Activated gamma-delta T cell treated with Interleukin-2 at 50 U/mL for 16 hours (primary cell): ENCODE measurements at places on chromosomes 11 and 22.

DNA sequence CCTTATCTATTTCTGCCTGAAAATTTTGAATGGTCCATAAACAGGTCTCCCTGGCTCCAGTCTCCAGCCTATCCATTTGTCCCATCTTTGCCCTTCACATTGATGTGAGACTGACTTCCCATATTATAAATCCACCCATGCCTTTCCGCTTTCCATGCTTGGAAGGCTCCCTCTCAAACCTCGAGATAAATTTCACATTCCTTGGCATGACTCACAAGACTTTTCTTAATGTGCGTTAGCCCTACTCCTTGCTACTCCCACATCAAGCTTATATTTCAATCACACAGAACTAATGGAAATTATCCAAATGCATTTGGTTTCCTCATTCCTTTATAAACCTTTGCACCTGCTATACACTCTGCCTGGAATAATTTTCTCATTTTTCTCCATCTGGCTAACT is 163.7 kb upstream of the NTM start:
- DNase-seq, result no peak

DNA sequence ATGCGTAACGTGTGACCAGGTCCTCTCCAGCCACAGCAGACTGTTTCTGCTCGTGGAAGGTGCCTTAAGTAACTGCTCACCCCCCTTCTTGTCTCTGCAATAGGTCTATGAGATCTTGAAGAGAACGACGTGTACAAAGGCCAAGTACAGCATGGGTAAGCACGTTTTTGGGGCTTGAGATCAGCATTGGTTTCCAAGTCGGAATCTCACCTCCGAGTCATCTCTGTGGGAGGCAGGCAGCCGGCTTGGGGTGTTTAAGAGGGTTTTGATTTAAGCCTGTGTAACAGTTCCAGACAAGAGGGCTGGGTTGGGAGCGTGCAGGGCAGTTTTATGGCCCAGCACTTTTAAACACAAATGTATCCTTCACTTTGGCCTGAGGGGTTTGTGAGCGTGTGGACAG is 30.1 kb downstream of the ANO1 start:
- DNase-seq, result no peak

- no peak for DNase-seq
These were observed 530.6 kb downstream of the MN1 start for GRCh38 chr22:27270818-27271510.

DNA sequence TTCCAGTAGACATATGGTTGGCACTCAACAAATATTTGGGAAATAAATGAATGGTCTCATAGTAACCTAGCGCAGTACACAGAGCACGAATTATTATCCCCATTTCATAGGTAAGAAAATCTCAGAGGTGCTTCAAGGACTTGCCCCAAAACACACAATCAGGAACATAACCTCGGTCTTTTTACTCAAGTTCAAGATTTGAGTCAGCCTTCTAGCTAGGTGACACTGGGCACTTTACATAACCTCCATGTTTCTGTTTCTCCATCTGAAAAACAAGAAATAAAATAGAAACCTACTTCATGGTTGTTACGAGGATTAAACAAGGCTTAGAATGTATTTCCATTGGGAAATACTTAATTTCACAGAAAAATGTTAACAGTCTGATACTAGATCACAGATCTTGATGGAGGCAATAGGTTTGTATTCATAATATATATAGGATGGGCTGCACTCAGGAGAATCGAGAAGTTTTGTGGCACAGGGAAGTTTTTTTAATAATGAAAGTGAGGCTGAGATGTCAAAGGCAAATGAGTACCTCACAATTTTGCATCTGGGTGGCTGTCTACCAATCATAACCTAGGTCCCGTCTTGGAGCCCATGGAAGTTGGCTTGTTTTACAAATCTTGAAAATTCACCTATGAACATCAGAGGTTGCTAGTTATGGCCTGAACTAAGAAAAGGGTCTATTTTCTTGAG is 147.4 kb upstream of the ZC3H12C start:
- DNase-seq, result no peak

GRCh38 chr11:68798221-68798813 is 43.4 kb downstream of the CPT1A start:
- peak; percentile 41 for DNase-seq

- no peak for DNase-seq
These were observed at the start of gene SPI1 for GRCh38 chr11:47378010-47378835. Gene SPI1 (minus strand): TSS chr11:47378547. CDS start chr11:47378353, 194 bp downstream.

GRCh38 chr11:8102296-8102915 is 21.4 kb downstream of the TUB start:
- no peak for DNase-seq

DNA sequence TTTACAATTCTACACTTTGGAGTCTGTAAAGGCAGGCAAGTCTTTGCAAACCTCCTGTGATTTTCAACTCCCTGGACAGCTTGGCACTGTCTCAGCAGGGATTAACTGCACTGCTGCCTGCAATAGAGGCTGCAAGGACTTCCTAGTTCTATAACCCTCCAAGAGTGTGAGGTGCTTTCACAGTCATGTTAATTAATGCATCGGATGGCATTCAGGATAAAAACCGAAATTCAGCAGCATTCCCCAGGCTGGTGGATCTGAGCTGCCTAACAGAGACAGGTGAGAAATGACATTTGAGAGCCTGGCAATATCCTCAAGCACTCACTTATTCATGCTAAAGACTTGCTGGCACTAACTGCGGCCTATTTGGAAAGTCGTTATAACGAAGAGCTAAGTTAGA is 85.0 kb downstream of the LARGE1 start:
- DNase-seq, result no peak

- no peak for DNase-seq
These were observed 15.0 kb downstream of the ANO1 start for GRCh38 chr11:70092959-70093715.

DNA sequence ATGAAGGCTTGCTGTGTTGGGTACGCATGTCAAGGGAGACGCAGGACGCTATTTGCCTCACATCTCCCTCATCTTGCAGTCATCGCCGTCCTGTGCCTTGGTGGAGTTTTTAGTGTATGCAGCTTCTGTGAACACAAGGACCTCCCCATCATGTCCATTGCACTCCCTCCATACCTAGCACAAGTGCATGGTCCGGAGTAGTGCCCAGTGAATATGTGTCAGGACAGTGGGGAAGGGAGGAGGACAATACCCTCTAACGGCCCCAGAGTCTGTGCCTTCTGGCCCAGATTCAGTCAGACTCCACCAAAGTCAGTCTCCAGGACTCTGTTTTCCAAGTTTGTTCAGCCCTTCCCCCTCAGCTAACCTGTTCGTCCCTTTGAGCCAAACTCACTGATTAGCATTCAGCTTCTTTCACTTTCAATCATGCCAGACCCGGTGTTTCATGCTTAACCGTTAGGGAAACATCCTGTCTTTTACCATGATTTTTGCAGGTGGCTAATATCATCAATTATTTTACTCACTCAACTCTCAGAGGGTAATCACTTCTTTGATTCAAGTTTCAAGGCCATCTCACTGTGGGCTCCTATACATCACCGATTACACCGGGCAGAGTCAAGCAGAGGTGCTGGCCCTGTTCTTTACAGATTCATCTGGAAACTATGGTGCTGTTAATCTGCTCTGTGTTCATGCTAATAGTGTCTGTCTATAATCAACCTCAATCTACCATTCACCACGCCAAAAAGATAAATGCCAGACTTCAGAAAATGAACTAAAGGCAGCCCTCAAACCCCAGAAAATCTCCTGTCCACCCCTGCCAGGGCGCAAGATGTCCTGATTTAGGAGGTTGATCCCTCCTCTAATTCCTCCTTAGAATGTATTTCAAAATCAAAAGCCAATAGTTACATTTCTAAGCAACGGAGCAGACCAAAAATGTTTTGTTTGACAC is 156.5 kb downstream of the RRAS2 start:
- DNase-seq, result no peak

DNA sequence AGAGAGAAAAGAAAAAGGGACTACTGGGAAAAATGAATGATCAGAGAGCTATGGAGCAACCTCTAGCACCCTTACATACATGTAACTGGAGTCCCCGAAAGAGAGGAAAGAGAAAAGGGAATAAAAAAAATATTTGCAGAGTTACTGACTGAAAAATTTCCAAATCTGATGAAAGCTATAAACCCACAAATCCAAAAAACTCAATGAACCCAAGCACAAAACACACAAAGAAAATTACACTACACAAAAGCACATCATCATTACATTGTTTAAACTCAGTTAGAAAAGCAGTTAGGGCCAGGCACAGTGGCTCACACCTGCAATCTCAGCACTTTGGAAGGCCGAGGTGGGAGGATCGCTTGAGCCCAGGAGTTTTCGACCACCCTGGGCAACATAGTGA is 6.7 kb downstream of the VPS37C start:
- DNase-seq, result no peak

GRCh38 chr22:29936186-29936585 is 53.2 kb downstream of the MTMR3 start:
- DNase-seq, result no peak
